ENCODE measurements at places on chromosomes 7 and 10.

GRCh38 chr7:158827411-158828132 is 1.7 kb downstream of the ESYT2 start:
- DNase-seq = peak; percentile 58

- DNase-seq = no peak
Observed at GRCh38 chr10:79031723-79032122, 37.0 kb upstream of the ZMIZ1 start.

- DNase-seq = peak; percentile 53
Observed at GRCh38 chr7:157845203-157845835, 508.5 kb downstream of the DNAJB6 start.

GRCh38 chr10:110533149-110533548 is 34.3 kb upstream of the SMC3 start:
- no peak for DNase-seq

- no peak for DNase-seq
Observed at GRCh38 chr10:33674986-33675599, 340.6 kb upstream of the NRP1 start.

DNA sequence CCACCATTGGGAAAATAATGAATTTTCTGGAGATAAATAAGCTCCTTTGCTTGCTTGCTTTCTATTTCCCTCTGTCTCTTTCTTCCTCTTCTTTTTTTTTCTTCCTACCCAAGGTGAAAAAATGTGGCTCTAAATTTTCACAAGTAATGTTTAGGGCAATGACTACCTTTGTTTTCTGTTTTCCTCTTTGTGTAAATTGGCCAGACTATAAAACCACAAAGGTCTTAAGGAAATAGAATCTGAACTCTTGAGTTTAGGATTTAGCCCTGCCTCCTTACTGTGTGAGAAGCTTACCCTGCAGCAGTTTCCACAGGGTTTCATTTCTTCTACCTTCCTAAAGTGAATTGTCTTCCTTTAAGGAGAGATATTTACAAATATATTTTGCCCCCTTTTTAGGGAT is 330.4 kb downstream of the ARL4A start:
- no peak for DNase-seq

DNA sequence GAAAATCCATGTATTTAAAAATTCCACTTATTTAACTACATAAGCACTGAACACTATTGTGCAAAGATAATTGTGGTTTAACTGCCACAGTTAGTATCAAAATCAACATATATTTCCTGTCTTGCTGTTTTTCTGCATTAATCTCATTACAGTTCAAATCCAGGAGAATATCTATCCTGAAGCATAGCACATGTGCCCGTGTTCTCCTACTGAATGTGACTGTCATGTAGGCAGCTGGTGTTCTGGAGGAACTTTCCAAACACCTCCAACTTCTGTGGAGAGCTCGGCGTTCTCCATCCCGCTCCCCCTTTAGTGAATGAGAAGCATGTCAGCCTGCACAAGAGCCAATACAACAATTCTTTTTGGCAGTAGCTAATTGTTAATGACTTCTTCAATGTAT is 76.4 kb upstream of the IKZF1 start:
- no peak for DNase-seq

DNA sequence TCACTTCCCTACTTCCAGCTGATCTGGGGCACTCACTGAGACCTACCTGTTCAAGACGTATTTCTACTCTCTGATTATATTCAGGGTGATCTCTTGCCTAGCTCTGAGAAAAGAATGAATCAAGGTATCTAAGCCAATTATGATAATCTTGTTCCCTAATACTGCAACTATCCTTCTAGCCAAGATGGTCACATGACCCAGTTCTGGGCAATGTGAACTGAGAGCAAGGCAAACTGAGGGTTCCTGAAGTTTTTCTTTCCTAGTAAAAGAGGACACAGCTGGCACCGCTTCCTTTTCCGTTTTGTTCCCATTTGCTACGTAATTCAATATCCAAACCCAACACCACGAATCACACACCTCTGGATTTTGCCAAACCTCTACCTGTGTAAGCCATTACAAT is 5.9 kb upstream of the GPAM start:
- DNase-seq = no peak

DNA sequence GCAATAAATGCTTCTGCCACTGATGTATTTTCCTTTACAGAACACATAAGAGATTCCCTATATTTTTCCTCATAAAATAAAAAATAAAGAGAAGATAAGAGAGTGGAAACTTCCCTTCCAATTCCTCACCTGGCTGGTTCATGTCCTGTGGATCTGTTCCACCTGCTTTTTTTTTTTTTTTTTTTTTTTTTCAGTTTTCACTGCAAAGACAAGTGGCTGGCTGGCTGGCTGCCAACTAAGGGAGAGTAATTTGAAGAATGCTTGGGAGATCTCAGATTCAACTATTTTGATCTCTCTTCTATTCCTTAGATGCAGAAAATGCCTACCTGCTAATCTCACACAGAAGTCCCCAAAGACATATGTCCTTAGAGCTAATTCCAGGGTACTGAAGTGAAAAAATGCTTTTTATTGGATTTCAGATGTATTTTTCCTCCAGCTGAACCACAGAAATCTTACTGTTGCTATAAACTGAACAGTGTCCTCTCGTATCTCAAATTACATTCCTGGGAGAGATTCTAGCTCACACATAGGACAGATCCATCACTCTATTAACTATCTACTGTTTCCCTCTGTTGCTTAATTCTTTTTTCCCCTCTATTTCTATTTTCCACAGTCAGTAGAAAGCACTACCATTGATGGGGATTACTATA is 120.8 kb downstream of the NRCAM start:
- DNase-seq = no peak

DNA sequence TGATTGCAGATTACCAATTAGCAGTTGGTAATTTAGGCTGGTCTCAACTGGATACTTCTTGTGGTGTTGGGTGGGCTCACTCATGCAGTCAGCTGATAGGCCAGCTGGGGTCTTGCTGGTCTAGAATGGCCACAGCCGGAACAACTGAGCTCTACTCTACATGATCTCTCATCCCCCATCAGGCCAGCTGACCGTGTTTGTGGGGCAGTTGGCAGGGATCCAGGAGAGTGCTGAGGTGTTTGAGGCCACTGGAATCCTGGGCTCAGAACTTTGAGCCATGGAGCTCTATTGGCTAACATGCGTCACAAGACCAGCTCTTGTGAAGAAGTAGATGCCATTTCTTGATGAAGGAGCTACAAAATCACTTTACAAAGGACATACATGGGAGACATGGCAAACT is 242.4 kb downstream of the GFRA1 start:
- DNase-seq = no peak

DNA sequence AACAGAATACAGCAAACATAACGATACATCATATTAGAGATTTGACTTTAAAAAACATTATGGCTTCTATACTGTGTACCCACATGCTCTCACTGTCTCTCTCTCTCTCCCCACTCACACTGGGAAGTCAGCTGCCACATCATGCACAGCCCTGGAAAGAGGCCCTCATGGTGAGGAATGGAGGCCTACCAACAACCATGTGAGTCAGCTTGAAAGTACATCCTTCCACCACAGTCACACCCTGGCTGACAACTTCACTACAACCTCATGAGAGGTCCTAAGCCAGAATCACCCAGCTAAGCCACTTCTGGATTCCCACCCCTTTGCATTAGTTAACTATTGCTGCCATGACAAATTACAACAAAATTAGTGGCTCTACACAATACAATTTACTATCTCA is 23.3 kb upstream of the GPR22 start:
- no peak for DNase-seq

- DNase-seq = no peak
Observed at GRCh38 chr7:67916571-67917436, 920.2 kb downstream of the TYW1 start.

DNA sequence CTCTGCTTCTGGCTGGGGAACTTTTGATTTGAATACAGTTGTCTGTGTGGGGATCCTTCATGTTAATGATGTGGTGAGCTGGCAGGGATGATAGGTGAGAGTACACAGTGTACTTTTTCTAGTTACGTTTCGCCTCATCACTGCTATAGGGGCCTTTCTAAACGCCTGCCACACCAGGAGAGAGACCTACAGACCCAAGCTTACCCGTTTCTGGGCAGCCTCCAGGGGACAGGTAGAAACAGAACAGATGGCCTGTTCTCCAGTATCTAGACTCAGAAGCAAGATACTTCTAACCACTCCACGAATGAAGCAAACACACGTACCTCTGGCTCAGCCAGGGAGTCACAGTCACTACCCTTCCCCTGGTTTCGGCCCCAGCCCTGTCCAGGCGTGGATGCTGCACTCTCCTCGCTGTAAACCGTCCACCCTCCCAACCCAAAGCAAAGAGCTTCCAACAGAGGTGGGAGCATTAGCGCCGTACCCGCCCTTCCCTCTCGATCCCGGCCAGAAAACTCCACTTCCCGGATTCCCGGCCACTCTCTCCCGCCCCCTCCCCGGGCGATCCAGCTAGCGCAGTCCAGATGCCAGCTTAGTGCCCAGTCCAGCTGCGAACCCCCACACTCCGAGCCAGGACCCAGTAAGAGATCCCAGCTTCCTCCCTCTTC is 1.2 kb downstream of the CCDC6 start:
- DNase-seq = no peak

DNA sequence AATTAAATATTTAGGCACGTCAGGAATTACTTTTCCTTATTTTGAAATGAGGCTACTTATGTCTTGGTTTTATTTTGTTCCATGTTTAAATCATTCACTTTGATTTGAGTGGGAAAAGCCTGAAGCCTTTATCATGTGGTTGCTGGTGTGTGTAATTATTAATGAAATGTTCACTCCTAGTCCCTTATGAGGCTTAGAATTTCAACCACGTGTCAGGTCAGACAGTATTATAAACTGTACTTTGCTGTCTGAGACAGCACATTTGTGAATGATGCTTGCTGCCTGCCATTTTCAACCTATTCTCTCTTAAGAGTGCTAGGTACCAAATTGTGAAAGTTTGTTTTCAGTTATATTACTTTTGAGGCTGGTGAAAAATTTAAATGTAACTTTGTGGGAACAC is 58.9 kb downstream of the COL17A1 start:
- DNase-seq = no peak

GRCh38 chr7:12685550-12685949 is 1.9 kb upstream of the ARL4A start:
- DNase-seq = peak; percentile 42

DNA sequence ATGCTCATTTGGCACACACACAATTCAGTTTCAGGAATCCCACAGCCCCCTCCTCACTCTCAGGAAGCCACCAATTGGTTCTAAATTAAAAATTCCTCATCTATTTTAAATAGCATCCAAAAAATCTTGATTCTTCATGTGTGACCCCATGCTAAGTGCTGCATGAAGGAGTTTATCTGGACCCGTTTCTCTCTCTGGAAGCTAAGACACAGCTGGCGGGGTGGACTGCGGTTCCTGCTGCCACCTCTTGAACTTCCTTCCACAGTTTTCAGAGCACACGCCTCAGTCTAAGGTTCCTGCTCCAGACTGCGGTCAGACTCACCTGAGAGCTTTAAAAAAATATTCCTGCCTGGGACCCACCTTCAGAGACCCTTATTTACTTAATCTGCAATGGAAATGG is 34.5 kb downstream of the LYZL1 start:
- no peak for DNase-seq

DNA sequence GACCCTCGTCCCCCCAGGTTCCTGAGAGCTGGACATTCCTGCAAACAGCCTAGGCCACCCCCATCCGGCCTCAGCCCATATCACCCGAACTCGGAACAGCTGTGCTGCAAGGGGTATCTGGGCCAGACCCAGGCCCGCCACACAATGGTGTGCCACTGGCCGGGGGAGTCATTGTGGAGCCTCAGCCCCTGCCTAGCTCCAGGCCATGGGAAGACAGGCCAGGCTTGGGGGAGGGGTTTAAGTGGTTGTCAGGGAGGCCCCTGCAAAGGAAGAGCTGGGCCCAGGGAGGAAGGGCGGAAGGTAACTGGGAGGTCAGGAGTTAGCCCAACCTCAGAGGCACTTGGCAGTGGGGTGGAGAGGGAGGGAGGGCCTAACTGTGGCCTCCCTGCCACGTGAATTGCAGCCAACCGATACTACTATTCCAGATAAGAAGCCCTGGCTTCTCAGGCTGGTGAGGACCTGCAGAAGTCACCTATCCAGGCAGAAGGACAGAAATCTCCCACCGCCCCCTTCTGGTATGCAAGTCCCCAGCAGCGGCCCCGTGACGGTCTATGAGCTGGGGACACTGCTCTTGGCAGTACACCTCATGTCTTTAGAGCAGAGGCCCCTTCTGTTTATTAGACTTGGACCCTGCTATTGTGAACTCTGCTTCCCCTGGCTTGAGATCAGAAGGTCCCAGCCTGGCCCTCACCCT is 26.8 kb downstream of the VSIR start:
- no peak for DNase-seq

- no peak for DNase-seq
Observed at GRCh38 chr7:106767078-106767477, 98.0 kb upstream of the PIK3CG start.

GRCh38 chr10:112210666-112211065 is 27.1 kb upstream of the GPAM start:
- no peak for DNase-seq

DNA sequence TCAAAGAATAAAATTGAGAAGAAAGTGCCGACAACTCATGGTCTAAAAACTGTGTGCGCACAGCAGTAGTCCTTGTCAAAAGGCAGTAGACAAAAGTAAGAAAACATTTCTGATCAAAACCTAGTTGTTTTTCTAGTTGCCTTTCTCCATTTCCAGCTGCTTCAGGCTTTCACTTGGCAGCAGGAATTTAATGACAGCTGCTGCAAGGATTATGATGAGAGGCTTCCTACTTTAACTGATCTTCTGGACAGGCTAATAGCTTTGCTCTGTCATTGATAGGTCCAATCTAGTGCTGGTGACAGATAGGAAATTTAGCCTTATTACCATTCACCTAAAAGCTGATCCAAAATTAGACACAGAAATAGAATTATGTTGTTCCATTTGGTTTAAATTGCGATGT is 110.7 kb upstream of the SEMA3C start:
- DNase-seq = no peak

GRCh38 chr10:52400562-52400961 is 86.5 kb downstream of the DKK1 start:
- no peak for DNase-seq

Data from CD14-positive monocyte (primary cell).